ENCODE measurements at places on chromosomes 16 and 17.

- DNase-seq = no peak
Observed at GRCh38 chr17:34567691-34568465, 11.5 kb upstream of the TMEM132E start.

- peak; percentile 56 for DNase-seq
Observed at GRCh38 chr17:45150911-45151809, 2.9 kb downstream of the HEXIM1 start.

GRCh38 chr16:85901773-85902365, 2.9 kb downstream of the IRF8 start:
- DNase-seq = no peak

DNA sequence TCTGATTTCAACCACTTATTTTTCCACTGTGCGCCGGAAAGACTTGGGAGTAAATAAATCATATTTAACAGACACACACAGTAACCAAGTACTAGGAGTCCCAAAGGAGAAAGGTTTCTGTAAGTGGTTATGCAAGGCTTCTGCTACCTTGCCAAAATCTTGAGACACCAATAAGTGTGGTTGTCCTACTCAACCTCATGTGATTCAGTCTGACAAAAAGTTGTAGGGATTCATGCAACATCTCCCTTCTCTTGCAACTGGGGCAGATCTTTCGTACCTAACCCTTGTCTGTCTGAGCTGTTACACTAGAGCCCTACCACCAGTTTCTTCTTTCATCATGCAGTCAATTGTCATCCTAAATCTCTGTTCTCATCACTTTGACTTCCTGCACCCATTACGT, 69.9 kb upstream of the NUDT7 start:
- no peak for DNase-seq

GRCh38 chr16:85573696-85574641, 39.2 kb upstream of the GSE1 start:
- no peak for DNase-seq

GRCh38 chr16:27703545-27703944, 153.6 kb downstream of the KATNIP start:
- no peak for DNase-seq

GRCh38 chr17:17769869-17770631, 66.7 kb downstream of the SREBF1 start:
- DNase-seq = no peak

DNA sequence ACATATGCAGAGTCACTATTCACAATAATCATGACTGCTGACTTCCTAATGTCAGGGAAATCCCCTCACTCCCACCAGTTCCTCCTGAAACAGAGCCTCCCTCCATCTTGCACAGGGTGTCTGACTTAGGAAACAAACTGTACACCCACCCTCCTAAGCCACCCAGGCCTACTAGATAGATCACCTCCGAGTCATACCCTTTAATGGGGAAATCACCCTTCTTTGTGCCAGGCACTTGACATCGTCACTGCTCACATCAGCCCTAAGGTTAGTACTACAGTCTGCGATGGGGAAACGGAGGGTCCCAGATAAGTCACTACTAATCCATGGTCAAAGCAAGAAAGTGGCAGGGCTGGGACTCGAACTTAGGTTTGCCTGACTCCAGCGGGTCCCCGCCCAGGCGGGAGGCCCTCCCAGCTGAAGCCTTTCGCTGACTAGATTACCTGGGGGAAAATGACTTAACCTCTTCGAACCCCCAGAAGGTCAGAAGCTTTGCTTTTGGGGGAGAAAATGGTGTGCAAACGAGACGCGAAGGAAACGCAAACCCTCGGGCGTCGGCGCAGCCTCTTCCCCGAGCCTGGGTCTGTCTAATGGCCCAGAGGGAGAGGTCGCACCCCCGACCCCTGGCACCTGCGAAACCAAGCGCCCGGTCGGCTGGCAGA, 3.4 kb upstream of the MLLT6 start:
- DNase-seq = peak; percentile 55

GRCh38 chr17:68103148-68103547, 67.6 kb downstream of the KPNA2 start:
- peak; percentile 13 for DNase-seq

DNA sequence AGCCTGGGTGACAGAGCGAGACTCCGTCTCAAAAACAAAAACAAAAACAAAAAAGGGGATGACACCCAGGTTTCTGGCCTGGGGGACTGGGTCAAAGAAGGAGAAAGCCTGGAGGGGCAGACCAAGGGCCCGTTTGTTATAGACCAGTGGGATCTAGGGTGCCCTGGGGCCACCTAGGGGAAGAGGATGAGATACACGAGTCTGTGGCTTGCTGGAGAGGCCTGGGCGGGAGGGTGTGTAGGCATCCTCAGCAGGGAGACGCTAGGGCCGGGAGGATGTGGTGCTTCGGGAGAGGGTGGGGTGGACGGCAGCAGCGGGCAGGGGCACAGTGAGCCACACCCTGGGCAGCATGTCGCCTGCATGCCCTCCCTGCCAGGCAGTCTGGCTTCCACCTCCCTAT, 17.1 kb upstream of the CRK start:
- DNase-seq = no peak

DNA sequence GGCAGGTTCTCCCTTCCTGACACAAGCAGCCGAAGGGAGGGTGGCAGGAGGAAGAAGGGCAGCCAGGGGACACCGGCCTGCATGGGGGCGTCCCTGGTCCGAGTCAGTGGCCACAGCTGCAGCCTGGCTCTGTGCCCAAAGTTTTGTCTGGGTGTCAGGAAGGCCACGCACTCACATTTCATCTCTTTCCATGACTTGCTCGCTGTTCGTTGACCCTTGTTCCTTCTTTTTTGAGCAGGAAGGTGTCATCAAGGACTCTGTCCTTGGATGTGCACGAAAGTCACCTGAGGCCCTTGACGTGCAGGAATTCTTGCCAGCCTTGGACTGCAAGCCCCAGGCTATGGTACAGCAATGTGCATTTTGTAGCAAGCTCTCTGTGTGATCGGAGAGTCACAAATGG, 93.3 kb downstream of the TNFRSF13B start:
- no peak for DNase-seq

GRCh38 chr17:50834429-50835300, 721 bp upstream of the WFIKKN2 start:
- peak; percentile 24 for DNase-seq

DNA sequence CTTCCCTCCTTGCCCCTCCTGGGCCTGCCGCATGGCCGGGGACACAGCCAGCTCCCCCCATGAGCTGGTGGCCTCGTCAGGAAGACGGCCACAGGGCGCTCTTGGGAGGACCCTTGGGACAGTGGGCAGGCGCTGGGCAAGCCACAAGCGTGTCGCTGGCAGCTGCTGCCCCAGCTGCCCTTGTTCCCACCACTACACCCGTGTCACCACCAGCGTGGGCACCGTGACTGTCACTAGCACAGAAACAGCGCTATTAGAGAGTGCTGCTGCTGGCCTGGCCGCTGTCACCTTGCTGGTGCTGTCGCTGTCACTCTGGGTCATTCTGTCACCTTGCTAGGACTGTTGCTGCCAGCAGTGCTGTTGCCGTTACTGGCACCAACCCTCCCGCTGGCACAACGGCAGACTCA, 47.2 kb downstream of the ZFPM1 start:
- DNase-seq = no peak
